ENCODE measurements at places on chromosomes 3 and 15.
A peak's percentile ranks its signal among the peaks of the same experiment; 100 is the strongest.

- DNase-seq: no peak
These were observed 428.1 kb downstream of the TAFA4 start for GRCh38 chr3:68504201-68504600.

DNA sequence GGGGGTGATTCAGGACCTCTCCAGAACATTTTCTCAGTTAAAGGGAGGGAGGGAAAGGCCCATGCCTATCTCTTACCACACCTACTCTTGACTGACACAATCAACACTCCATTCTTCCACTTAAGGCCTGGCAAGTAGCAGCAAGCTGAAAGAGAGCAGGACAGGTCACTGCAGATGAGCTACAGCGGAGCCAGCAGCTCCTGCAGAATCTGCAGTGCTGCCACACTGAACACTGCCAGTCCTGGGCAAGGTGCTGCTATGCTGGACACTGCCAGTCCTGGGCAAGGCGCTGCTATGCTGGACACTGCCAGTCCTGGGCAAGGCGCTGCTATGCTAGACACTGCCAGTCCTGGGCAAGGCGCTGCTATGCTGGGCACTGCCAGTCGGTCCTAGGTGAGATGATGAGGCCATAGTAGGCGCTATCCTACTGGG is 143.7 kb downstream of the MYLK start:
- DNase-seq: no peak

- DNase-seq: no peak
These were observed 23.8 kb upstream of the CNBP start for GRCh38 chr3:129207479-129207878.

- no peak for DNase-seq
These were observed 38.6 kb upstream of the HES1 start for GRCh38 chr3:194097141-194097882.

GRCh38 chr3:87436781-87437543 is 160.6 kb upstream of the POU1F1 start:
- DNase-seq: no peak

- DNase-seq: no peak
These were observed 41.6 kb downstream of the GSK3B start for GRCh38 chr3:120052677-120053076.

GRCh38 chr3:71684757-71685386 is 40.3 kb downstream of the EIF4E3 start:
- DNase-seq: no peak

- no peak for DNase-seq
These were observed 138.6 kb downstream of the FMN1 start for GRCh38 chr15:33055962-33056361.

GRCh38 chr3:38582316-38582715 is 67.2 kb downstream of the SCN5A start:
- no peak for DNase-seq

DNA sequence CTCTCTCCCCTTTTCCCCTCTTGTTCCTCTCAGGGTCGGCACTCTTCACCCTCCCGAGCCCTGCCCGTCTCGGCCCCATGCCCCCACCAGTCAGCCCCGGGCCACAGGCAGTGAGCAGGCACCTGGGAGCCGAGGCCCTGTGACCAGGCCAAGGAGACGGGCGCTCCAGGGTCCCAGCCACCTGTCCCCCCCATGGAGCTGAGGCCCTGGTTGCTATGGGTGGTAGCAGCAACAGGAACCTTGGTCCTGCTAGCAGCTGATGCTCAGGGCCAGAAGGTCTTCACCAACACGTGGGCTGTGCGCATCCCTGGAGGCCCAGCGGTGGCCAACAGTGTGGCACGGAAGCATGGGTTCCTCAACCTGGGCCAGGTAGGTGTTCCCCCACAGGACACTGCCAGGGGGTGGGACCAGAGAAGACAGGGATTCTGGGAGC is 7.2 kb downstream of the FURIN start:
- DNase-seq: no peak

DNA sequence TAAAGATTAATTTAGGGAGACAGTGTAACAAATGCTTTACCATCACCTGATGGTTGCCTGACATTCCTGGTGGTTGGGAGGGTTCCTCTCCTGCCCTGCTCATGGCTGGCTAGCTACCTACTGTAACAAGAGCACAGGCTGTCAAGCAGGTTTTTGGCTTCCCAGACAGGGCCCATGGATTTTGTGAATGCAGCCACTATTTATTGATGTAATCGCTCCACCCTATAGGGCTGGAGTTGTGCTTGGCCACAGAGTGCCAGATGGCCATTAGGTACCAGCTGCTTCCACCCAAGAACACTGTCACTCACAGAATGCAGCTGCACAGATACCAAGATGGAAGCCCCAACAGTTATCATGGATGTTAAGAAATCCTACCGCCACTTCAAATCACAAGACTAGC is 31.0 kb upstream of the KLHL25 start:
- DNase-seq: no peak

DNA sequence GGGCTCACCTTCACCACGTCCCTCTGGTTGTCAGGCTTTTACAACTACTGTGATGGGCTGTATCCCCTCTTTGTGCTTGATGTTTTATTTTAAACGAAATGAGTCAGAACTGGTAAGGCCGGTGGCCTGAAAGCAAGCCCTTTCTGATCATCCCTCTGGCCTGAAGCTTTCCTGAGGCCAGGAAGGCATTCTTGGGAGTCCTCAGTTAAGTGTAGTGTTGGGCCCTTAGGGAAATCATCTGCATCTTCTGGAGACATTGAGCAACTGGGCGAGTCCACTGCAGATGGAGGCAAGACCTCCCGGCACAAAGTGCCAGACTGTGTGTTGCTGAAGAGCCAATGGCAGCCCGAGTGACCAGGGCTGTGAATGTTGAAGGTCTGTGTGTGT is 33.0 kb upstream of the AMOTL2 start:
- no peak for DNase-seq

GRCh38 chr15:63277893-63278456 is 570 bp downstream of the APH1B start:
- no peak for DNase-seq

GRCh38 chr3:194905696-194906095 is 220.0 kb downstream of the FAM43A start:
- no peak for DNase-seq

- no peak for DNase-seq
These were observed 16.1 kb downstream of the C3orf22 start for GRCh38 chr3:126542340-126543241.

DNA sequence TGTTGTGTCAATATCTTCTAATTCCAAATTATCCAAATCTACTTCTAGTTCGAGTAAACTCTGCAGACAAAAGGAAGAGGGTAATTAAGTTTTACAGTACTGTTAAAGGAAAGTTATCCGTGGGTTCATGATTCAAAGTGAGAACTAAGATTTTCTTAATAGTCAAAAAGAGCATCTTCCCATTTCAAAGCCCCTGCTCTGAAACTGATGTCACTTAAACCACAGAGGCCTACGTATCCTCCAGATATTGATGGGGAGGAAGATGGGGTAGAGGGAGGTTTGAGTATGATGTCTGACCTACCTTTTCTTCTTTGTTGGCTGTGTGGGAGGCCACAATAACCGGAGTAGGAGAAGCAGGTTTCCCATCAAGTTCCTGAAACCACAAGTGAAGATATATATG is 14.1 kb downstream of the MRPS22 start:
- peak; percentile 45 for DNase-seq

- DNase-seq: no peak
These were observed 282.0 kb upstream of the VEPH1 start for GRCh38 chr3:157785102-157785826.

DNA sequence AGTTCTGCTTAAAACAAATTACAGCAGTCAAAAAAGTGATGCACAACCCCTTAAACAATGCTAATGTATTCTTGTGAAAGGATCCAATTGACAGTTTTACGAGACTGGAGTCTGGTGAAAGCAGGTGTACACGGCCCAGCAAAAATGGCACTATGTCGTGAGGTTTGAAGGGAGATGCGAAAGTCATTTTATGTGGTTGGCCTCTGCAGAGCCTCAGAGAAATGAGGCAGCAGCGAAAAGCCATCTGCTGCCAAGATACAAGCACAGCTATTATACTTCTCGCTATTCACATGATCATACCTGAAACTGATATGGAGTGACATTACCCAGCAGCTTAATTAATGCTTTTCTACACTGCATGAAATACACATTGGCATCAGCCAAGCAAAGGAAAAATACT is 36.4 kb downstream of the MECOM start:
- DNase-seq: no peak

GRCh38 chr3:32398531-32398930 is 6.9 kb downstream of the CMTM7 start:
- no peak for DNase-seq

DNA sequence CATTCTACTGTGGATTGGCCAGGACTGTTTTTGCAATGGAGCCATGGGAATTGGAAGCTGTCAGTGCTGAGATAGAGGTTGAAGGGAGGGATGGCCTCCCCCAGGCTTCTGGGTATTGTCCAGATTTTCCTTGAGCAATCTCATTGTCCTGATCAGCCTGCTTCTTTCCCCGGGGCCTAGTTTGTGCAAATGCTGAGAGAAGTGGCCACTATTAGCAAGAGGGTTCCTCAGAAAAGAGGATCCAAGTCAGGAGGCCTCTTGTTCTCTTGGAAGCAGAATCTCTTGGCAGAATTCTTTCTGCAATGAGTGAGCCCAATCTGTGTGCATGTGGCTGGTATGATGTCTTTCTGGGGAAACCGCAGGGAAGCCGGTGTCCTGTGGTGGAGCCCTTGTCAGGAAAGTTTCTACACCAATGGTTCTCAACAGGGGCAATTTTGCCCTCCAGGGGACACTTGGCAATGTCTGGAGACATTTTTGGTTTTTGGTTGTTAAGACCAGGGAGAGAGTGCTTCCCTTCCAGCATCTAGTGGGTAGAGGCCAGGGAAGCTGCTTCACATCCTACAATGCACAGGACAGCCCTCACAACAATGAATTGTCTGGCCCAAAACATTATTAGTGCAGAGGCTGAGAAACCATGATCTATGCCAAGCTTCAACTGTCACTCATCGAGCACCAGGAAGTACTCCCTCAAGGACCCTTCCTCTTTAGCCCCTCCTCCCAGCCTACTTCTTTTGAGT is 2.0 kb downstream of the LIPC start:
- no peak for DNase-seq

DNA sequence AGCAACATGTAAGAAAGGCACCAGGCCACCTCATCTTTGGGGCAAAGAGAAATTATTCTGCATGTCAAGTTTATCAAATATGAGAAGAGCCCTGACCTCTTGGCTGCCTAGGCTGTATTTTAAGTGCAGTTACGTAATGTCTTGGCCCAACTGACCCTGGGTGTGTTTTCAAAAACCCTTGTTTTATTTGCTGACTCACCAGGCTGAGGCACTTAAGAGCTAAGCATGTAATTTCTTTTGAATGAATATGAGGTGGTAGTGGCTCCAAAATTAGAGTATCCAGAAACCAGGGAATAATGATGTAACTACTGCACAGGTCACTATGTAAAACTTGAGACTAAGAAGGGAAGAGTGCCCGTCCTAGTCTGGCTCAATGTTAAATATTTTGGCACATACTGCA is 24.3 kb downstream of the PGPEP1L start:
- no peak for DNase-seq

All from stimulated activated naive CD8-positive, alpha-beta T cell treated with anti-CD3 and anti-CD28 coated beads, Interleukin-15, amount 100 ng/mL, for 72 hours (primary cell).